ENCODE measurements at places on chromosomes 6 and 20. TPM values are rescaled to one million over a fixed set of nuclear protein-coding genes. Genes with fewer than 3 reads are reported as not detected.

DNA sequence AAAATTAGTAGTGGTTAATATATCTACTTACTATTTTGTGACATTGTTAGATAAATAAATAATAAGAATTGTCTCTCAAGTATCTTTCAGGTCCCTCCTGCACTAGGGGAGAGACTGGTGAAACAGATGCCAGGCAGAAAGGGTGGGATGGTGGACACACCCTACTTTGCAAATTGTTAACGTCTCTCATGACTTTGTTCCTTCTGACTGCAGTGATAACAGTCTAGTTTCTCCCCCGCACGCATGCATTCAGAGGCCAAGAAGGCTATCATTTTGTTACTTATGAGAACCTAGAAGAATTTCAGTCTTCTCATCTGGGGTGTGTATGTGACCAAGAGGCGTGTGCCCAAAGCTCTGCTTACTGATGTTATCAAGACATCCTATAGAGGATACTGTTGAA is 152.3 kb downstream of the EDN1 start:
- no peaks in the 10 kb centered on the region for H3K36me3 ChIP-seq
- no peaks in the 10 kb centered on the region for H3K4me1 ChIP-seq
- H3K27me3 ChIP-seq = no peaks in the 10 kb centered on the region

DNA sequence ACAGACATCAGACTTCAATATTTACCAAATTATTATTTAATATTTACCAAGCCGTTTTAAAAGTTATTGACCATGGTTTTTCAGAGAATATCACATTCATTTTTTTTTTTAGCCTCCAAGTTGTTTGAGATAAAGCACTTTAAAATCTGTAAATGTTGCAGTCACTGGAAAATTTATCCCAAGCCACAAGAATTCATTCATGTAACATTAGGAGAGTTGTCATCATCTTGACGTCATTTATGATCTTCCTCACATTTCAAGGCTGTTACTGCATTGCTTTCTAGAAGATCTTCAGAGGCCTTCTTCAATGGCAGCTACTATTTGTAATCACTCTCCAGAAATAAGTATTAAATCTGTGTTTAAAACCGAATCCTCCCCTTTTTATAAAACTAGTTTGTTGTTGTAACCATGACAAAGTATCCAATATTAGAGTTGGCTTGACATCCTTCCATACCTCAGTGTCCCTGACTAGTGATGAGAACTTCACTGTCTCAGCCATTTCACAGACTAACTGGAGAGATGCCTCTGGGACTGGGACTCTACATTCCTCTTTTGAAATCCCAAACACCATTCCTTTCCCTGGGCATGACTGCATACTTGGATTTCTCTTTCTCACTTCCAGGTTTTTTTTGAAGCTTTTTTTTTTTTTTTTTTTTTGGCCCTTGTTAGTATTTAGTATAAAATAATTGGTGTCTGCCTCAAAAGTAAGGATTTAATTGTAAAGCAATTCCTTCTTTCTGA is 100.1 kb downstream of the ZFAND3 start:
- no peak overlapping the region for H3K27ac ChIP-seq
- peaks cover 9% of the 10 kb centered on the region for H3K4me1 ChIP-seq
- H3K4me3 ChIP-seq = no peak overlapping the region
- no peaks in the 10 kb centered on the region for H3K27me3 ChIP-seq
- H3K36me3 ChIP-seq = no peaks in the 10 kb centered on the region

DNA sequence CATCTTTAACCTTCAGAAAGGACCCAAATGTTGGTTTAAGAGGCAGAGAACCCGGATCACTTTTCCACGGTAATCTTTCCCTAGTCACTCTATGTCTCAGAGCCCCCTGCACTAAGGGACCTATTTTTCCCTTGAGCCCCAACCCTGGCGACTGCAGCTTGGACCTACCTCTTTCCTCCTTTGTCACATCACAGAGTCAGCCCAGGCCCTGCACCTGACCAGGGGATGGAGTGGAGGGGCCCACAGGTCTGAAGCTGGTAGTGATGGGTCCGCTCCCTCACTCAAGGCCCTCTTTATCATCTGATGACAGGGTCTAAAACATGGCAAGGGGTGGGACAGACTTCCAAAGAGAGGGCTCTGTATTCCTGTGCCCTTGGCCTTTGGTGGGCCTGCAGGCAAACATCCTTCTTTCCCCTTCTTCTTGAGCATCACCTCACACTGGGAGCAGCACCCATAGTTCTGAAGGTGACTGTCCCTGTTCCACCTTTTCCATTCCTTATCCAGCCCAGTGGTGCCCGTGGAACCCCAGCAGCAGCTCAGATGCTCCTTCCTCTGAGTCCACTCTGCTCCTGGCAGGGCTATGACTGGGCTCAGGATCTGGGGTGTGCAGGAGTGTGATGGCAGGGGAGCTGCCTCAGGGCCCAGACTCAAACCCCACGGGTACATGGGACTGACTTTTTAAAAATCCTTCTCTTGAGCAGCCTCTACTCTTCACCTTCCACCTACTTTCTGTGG is 6.3 kb downstream of the RAET1L start:
- no peak for DNase-seq
- no peaks in the 10 kb centered on the region for H3K36me3 ChIP-seq
- H3K4me3 ChIP-seq = no peak overlapping the region
- H3K27me3 ChIP-seq = peaks cover 64% of the 10 kb centered on the region

- DNase-seq = no peak
- peaks cover 16% of the 10 kb centered on the region for H3K4me1 ChIP-seq
- no peaks in the 10 kb centered on the region for H3K27me3 ChIP-seq
- no peak overlapping the region for H3K4me3 ChIP-seq
- H3K27ac ChIP-seq = no peak overlapping the region
- no peaks in the 10 kb centered on the region for H3K36me3 ChIP-seq
Observed at GRCh38 chr6:167091026-167091804, 31.7 kb upstream of the CCR6 start.

- peak; percentile 83 for DNase-seq
- peak overlapping the region; percentile 90 for H3K4me3 ChIP-seq
- peaks cover 44% of the 10 kb centered on the region for H3K27me3 ChIP-seq
- H3K27ac ChIP-seq = no peak overlapping the region
- H3K4me1 ChIP-seq = peaks cover 9% of the 10 kb centered on the region
Observed at GRCh38 chr6:26327450-26328264, 37.3 kb upstream of the BTN3A2 start.

DNA sequence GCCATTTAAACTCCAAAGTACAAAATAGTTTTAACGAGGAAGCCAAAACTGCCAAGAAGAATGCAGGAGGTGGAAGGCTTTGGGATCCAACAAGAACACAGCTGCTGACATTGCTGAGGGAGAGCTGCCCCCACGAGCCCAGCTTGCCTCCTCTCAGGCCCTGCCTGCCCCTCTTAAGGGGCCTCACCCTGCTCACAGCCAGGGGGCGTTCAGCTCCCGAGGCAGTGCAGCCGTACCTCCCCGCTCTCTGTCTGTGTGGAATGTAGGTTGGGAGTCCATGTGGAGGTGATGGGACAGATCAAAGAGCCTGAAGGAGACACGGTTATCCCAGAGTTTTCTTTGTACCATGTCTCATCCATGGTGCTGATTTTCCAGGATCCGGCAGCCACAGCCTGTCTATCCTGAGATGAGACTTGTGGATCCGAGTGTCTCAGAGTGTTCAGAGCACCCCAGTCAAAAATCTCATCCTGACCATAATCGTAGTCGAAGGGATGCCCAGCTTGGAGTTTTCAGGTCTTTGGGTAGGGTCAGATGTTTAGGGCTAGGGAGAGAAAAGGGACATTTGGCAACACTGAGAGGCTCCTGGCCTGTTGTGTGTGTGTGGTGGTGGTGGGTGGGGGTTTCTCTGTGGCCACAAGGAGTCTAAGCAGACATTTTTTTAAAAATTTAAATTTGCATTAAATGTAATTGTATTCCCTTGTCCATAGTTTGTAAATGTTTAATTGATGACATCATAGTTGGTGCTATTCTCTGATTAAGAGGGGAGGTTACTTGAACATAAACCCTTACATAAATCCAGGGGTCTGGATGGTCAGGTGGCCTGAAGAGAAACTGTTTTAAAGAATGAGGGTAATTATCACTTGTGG is 111.4 kb upstream of the CLDN20 start:
- no peak overlapping the region for H3K27ac ChIP-seq
- H3K36me3 ChIP-seq = no peaks in the 10 kb centered on the region
- H3K4me3 ChIP-seq = no peak overlapping the region
- H3K4me1 ChIP-seq = peaks cover 11% of the 10 kb centered on the region
- peak; percentile 69 for DNase-seq

GRCh38 chr20:45912344-45912682 is 358 bp upstream of the PLTP start:
- H3K36me3 ChIP-seq = no peaks in the 10 kb centered on the region
- DNase-seq = no peak
- peak overlapping the region; percentile 68 for H3K4me3 ChIP-seq
- peaks cover 4% of the 10 kb centered on the region for H3K27me3 ChIP-seq
- peaks cover 5% of the 10 kb centered on the region for H3K4me1 ChIP-seq

DNA sequence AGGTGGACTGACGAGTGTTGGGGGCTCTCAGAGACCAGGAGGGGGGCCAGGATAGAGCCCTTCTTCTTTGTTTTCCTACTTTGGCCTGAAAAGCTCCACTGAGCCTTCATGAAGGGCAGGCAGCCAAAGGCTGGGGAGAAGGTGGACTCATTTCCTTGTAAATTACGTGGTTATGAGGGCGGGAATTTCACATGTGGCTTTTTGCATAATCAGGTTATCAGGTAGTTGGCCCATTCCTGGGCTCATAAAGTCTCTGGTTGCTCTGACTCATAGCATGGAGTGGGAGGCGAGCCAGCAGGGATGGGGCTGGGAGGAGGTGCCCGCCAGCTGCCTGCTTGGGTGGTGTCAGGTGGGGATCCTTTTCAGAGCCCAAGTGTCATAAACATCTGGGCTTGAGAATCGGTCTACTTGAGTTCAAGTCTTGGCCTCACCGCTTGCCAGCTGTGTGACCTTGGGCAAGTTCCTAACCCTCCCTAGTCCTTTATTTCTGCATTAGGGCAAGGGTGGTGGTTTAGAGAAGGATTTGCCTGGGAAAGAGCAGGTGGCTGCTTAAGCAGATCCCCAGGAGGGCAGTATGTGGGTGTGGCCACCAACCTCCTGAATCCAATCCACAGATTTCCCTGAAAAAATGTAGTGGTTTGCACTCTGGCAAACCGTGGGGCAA is 26.5 kb upstream of the RNF24 start:
- H3K27ac ChIP-seq = no peak overlapping the region
- H3K4me3 ChIP-seq = no peak overlapping the region
- no peaks in the 10 kb centered on the region for H3K36me3 ChIP-seq
- no peaks in the 10 kb centered on the region for H3K4me1 ChIP-seq
- DNase-seq = no peak

- no peaks in the 10 kb centered on the region for H3K27me3 ChIP-seq
- H3K36me3 ChIP-seq = no peaks in the 10 kb centered on the region
- DNase-seq = no peak
- H3K27ac ChIP-seq = no peak overlapping the region
Observed at GRCh38 chr20:19777981-19778380, 19.9 kb downstream of the RIN2 start.

GRCh38 chr20:2142649-2143048 is 41.0 kb downstream of the STK35 start:
- H3K36me3 ChIP-seq = no peaks in the 10 kb centered on the region
- H3K4me1 ChIP-seq = peaks cover 19% of the 10 kb centered on the region
- H3K4me3 ChIP-seq = no peak overlapping the region
- no peak overlapping the region for H3K27ac ChIP-seq
- DNase-seq = no peak

DNA sequence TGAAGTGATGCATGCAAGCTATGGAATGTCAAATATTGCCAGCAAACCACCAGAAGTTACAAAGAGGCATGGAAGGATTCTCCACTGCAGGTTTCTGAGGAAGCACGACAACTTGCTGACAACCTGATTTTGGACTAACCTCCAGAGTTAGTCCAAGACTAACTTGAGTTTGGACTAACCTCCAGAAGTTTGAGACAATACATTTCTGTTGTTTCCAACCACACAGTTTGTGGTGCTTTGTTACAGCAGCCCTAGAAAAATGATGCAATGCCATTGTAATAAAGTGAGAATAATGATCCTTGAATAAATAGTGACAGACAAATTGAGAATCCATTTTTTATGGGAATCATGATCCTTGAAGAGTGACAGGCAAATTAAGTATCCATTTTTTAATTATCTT is 169.9 kb upstream of the HDDC2 start:
- no peak overlapping the region for H3K27ac ChIP-seq
- no peaks in the 10 kb centered on the region for H3K27me3 ChIP-seq
- no peaks in the 10 kb centered on the region for H3K36me3 ChIP-seq
- no peaks in the 10 kb centered on the region for H3K4me1 ChIP-seq
- H3K4me3 ChIP-seq = no peak overlapping the region

NPBWR2 gene
- not detected for total RNA-seq

PRR18 gene
- total RNA-seq = 0.13 TPM

MEI4 gene
- total RNA-seq = 1.0 TPM

GLP1R gene
- total RNA-seq = 1.3 TPM
